ENCODE measurements at places on chromosomes 1 and 21. TPM values are rescaled to one million over a fixed set of nuclear protein-coding genes. Genes with fewer than 3 reads are reported as not detected.

Gene SPRR1B
- total RNA-seq: not detected

Gene HES5
- total RNA-seq: not detected

Gene OR2L5
- not detected for total RNA-seq

Gene KLHDC9
- total RNA-seq: 0.58 TPM

Gene SGIP1
- not detected for total RNA-seq

Gene CNIH3
- 1.9 TPM for total RNA-seq

Gene SRM
- total RNA-seq: 76.2 TPM

Gene HNRNPCL1
- not detected for total RNA-seq
